Left ventricle myocardium inferior (tissue), 1 donor: ENCODE measurements at places on chromosomes 6 and 20.

DNA sequence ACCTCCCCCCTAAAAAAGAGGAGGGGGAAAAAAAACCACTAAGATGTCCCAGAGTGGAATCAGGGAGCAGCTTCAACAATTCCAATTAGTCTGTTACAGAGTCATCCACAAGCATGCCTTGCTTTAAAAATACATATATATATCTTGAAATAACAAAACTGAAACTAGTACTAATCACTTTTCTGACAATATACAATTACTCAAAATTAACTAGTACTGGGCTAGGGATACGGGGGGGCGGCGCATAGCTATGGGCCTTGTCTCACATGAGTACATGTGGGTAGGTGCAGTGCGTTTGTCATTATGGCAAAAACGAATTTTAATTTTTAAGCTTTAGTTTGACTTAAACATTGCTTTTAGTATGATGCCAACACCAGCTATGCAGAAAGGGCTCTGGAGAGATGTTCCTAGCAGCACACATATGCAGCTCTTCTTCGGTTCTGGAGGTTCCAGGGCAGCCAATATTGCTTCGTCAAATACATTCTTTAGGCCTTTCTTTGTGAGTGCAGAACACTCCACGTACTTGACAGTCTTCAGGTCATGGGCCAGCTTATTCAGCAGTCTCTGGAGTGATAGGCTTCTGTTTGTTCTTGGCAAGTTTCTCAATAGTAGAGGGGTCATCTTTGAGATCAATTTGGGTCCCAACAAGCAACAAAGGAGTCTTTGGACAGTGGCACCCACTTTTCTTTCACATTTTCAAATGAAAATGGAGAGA is 38.8 kb downstream of the ITCH start:
- H3K4me1 ChIP-seq = peaks cover 50% of the 10 kb centered on the region
- H3K4me3 ChIP-seq = no peak overlapping the region
- H3K27me3 ChIP-seq = no peaks in the 10 kb centered on the region
- H3K36me3 ChIP-seq = peaks cover 12% of the 10 kb centered on the region

DNA sequence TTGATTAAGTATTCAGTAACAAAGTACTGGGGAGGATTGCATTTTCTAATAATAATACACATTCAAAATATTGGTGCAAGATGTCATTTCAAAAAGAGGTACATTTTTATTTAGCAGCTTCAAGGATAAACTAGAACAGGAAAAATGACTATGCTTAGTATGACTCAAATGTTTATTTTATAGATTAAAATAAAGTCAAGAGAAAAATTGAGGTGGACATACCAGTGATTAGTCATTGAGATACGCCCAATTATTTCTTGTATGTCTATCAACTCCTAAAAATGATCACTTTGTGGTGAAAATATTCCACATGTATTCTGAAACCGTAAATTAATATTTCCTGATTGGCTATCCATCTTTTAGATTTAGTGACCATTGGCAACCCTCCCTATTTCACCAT is 96.7 kb downstream of the PHF3 start:
- DNase-seq = no peak
- no peaks in the 10 kb centered on the region for H3K4me1 ChIP-seq
- no peaks in the 10 kb centered on the region for H3K36me3 ChIP-seq
- H3K27ac ChIP-seq = no peak overlapping the region

- H3K4me3 ChIP-seq = no peak overlapping the region
- H3K27me3 ChIP-seq = no peaks in the 10 kb centered on the region
- H3K4me1 ChIP-seq = peaks cover 95% of the 10 kb centered on the region
- DNase-seq = peak; percentile 49
- H3K27ac ChIP-seq = peak overlapping the region; percentile 92
- peaks cover 44% of the 10 kb centered on the region for H3K36me3 ChIP-seq
These were observed 88.2 kb downstream of the TCP11 start for GRCh38 chr6:35052694-35053565.

GRCh38 chr20:63090052-63090451 is 83.3 kb upstream of the BHLHE23 start:
- H3K4me1 ChIP-seq = no peaks in the 10 kb centered on the region
- peaks cover 100% of the 10 kb centered on the region for H3K27me3 ChIP-seq
- H3K27ac ChIP-seq = no peak overlapping the region
- H3K4me3 ChIP-seq = no peak overlapping the region
- no peaks in the 10 kb centered on the region for H3K36me3 ChIP-seq

DNA sequence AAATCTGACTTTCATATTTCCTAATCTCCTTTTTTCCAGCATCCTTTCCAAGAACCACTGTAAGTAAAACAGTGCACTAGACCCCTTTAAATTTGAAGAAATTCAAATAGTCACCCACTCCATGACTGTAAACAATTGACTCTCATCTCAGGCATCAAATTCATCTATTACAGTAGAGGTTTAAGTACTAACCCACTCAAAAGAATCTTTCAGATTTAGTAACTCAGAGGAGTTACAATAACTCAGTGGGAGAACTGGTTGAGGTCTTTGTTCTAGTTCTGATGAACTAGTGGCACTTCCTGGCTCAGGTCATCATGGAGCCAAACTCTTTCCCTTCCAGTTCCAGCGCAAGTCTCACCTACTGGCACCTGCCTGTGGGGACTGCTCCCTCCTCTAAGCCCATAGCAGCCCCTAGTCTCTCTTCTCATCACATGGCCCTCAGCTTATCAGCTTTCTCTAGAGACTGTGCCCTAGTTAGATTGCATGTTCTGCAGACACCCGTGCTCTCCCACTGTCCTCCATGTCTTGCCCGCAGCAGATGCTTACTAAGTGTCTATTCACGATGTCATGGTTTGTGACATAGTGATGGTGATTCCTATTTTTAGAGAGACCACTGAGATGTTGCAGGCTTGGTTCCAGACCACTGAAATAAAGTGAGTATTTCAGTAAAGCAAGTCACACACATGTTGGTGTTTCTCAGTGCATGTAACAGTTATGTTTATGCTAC is 196.2 kb downstream of the TBC1D7 start:
- H3K27me3 ChIP-seq = no peaks in the 10 kb centered on the region
- H3K4me3 ChIP-seq = no peak overlapping the region
- peaks cover 23% of the 10 kb centered on the region for H3K4me1 ChIP-seq
- peak overlapping the region; percentile 48 for H3K27ac ChIP-seq

- H3K4me1 ChIP-seq = peaks cover 20% of the 10 kb centered on the region
- no peaks in the 10 kb centered on the region for H3K36me3 ChIP-seq
- no peak overlapping the region for H3K27ac ChIP-seq
- no peak overlapping the region for H3K4me3 ChIP-seq
These were observed 258.7 kb downstream of the LRFN2 start for GRCh38 chr6:40328386-40328985.

GRCh38 chr6:86192123-86192522 is 549.4 kb upstream of the SYNCRIP start:
- no peaks in the 10 kb centered on the region for H3K27me3 ChIP-seq
- no peak overlapping the region for H3K4me3 ChIP-seq
- DNase-seq = no peak
- H3K27ac ChIP-seq = no peak overlapping the region
- H3K4me1 ChIP-seq = no peaks in the 10 kb centered on the region

GRCh38 chr20:33673410-33674293 is 576 bp downstream of the NECAB3 start:
- H3K36me3 ChIP-seq = peaks cover 28% of the 10 kb centered on the region
- no peak for DNase-seq
- no peaks in the 10 kb centered on the region for H3K27me3 ChIP-seq
- H3K4me3 ChIP-seq = peak overlapping the region; percentile 78
- peak overlapping the region; percentile 93 for H3K27ac ChIP-seq

- no peak overlapping the region for H3K27ac ChIP-seq
- DNase-seq = no peak
- no peak overlapping the region for H3K4me3 ChIP-seq
- H3K27me3 ChIP-seq = no peaks in the 10 kb centered on the region
These were observed 72.5 kb downstream of the FLRT3 start for GRCh38 chr20:14264869-14265268.

- H3K4me3 ChIP-seq = no peak overlapping the region
- peaks cover 10% of the 10 kb centered on the region for H3K4me1 ChIP-seq
- H3K36me3 ChIP-seq = no peaks in the 10 kb centered on the region
These were observed 226.9 kb downstream of the CD83 start for GRCh38 chr6:14344486-14344885.

DNA sequence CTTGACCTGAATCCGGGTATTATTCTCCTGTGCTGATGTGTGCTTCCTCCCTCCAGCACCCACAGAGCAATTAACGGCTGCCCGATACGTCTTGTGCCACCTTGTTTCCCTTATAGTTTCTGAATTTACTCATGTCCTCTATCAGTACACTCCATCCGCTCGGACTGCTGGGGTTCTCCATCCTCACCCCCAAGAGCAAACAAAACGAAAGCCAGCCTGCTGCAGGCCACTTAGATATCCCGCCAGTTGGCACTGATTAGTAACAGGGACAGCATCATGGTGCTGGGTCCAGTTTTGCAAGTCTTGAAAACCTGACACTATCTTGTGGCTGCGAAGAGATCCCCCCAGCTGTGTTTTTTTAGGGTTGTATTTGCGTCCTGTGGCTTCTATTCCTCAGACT is 71.8 kb downstream of the SSR1 start:
- H3K27me3 ChIP-seq = no peaks in the 10 kb centered on the region
- H3K27ac ChIP-seq = peak overlapping the region; percentile 70
- no peak overlapping the region for H3K4me3 ChIP-seq
- no peak for DNase-seq

DNA sequence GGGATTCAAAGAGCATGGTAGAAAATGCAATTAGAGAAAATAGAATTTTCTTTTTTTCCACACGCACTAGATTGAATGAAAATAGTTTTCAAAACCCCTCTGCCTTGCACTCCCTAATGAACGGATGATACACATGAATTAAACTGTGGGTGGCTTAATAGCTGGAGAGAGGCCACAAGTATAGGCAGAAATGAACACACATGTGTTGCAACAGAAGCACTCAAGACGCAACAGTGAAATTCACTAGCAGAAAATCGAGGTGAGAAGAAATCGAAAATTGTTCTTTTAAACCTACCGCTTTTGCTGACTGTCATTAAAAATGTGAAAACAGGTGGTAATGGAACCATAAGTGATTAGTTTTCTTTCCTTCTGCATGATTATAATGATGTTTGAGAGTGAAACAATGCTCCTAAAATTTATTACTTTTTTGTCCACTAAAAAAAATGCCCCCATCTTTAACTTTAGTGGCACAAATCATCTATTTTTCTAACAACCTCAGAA is 80.1 kb upstream of the SHLD1 start:
- H3K4me3 ChIP-seq = no peak overlapping the region
- DNase-seq = no peak
- H3K27me3 ChIP-seq = no peaks in the 10 kb centered on the region
- H3K4me1 ChIP-seq = no peaks in the 10 kb centered on the region

DNA sequence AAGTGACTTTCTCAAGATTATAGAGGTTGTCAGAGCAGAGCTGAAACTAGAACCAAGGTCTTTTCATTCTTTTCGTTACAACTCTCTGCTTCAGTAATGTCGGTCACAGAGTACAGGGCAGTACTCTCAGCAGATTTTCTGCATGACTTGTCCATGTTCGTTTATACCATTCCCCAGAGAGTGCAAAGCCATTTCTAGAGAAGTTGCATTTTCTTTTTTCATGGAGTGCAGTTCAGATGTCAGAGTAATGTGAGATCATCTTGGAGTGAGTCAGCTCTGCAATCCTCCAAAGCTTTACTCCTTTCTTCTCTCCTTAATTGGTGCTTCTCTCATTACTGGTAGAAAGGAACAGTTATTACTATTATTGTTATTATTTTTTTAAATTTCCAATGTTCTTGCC is 115.6 kb upstream of the B3GAT2 start:
- H3K27ac ChIP-seq = no peak overlapping the region
- no peaks in the 10 kb centered on the region for H3K27me3 ChIP-seq
- no peaks in the 10 kb centered on the region for H3K36me3 ChIP-seq
- H3K4me3 ChIP-seq = no peak overlapping the region
